ENCODE measurements at places on chromosomes 16 and 17.

DNA sequence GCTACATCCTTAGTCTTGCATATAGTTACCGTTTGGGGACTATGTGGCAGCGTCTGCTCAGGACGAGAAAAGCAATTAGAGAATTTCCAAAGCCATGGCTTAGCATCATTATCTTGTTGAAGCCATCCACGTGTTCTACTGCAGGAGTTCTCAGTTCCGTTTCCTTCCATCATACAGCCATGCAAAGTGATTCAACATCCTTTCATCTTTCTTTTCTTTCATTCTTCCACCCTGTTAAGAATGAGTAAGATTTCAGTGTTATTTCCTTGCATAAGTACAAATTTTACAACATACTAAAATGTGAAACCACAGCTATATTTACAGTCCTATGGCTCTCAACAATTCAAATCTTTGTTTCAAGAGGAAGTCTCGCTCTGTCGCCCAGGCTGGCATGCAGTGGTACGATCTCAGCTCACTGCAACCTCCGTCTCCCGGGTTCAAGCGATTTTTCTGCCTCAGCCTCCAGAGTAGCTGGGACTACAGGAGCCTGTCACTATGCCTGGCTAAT is 3.8 kb downstream of the MARF1 start:
- no peak for DNase-seq

GRCh38 chr17:78183916-78184315 is 2.9 kb downstream of the TK1 start:
- no peak for DNase-seq

DNA sequence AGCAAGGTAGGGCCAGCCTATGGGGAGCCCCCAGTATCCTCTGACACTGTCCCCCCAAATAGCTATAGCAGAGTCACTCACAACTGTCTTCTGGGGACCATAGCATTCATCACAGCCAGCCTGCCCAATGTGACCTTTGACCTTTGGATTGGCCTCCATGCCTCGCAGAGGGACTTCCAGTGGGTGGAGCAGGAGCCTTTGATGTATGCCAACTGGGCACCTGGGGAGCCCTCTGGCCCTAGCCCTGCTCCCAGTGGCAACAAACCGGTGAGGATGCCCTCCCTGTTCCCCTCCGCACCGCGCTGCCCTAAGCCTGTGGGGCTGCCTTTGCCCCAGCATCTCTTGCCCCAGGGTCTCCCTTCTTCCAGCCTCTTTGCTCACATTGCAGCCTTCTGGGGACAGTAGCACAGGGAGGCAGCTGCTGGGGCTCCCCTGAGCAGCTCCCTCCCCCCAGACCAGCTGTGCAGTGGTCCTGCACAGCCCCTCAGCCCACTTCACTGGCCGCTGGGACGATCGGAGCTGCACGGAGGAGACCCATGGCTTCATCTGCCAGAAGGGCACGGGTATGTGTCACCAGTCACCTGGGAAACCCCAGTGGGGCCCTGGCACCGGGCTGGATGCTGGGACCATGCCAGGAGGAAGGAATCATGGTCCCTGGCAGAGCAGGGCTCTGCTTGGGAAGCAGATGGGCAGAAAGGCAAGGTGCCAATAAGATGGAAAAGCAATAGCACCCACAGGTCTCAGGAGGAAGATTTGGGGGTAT is 61.1 kb downstream of the MRC2 start:
- no peak for DNase-seq

DNA sequence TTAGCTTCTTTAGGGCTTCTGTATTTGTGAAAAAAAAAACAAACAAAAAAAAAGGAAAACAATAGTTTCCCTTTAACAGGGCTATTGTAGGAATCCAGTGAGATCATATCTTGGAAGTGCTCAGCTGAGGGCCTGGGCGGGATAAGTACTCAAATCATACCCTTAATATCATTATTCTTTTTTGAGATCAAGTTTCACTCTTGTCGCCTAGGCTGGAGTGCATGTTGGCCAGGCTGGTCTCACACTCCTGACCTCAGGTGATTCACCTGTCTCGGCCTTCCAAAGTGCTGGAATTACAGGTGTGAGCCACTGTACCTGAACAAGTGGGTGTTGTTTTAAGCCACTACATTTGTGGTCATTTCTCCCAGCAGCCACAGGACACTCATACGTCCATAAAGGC is 87.0 kb downstream of the CDH13 start:
- DNase-seq, result no peak

DNA sequence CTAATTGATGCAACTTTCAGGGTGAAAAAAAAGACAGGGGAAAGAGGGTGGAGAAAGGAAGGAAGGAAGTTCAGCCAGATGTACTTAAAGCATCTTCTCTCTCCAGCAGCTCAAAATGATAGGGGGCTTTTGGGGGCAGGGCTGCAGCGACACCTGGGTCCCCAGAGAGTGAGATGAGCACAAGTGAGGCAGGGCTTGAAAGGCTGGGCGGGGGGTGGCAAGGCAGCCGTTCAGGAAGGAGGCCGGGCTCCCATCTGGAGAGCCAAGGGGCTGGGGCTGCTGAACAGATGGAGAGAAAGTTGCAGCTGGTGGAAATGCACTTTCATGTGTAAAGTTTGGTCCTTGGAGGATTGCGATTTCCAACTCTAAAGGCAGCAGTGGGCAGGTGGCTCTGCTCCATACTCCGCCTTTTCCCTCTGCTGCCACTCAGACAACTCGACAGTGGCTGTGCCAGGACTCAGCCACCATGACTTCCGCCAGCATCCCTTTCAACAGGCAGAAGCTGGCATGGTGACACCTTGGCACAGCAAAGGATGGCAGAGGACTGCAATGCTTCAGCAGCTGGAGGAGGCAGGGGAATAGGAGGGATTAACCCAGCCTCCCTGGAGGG is 7.7 kb downstream of the SLC35B1 start:
- DNase-seq, result no peak
